BJ (cell line): ENCODE measurements at places on chromosomes 7 and 10.

DNA sequence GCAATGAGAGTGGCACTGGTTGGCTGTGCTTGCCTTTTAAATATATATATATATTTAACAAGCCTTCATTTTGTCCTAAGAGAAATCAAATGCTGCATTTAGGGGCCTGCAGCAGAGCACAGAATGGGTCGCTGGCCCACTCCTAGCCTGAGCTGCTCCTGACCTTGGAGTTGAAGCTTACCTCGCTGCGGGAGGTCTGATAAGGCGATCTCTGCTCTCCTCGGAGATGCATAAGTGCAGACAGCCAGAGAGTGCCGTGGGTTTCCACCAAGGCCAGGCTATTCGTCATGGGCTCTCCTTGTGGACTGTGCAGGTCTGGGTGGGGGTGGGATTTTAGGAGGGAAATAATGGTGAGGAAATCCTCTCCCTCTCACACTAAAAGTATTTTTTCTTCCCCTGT, 99.5 kb upstream of the IKZF1 start:
- DNase-seq = no peak

GRCh38 chr7:90910136-90910535, 314.0 kb downstream of the CDK14 start:
- DNase-seq = no peak

GRCh38 chr7:127683776-127684681, 32.0 kb downstream of the SND1 start:
- no peak for DNase-seq

- DNase-seq = no peak
These were observed 284.3 kb downstream of the SORCS3 start for GRCh38 chr10:104925232-104925851.

GRCh38 chr7:94654783-94655125, 1.2 kb downstream of the SGCE start:
- DNase-seq = no peak

DNA sequence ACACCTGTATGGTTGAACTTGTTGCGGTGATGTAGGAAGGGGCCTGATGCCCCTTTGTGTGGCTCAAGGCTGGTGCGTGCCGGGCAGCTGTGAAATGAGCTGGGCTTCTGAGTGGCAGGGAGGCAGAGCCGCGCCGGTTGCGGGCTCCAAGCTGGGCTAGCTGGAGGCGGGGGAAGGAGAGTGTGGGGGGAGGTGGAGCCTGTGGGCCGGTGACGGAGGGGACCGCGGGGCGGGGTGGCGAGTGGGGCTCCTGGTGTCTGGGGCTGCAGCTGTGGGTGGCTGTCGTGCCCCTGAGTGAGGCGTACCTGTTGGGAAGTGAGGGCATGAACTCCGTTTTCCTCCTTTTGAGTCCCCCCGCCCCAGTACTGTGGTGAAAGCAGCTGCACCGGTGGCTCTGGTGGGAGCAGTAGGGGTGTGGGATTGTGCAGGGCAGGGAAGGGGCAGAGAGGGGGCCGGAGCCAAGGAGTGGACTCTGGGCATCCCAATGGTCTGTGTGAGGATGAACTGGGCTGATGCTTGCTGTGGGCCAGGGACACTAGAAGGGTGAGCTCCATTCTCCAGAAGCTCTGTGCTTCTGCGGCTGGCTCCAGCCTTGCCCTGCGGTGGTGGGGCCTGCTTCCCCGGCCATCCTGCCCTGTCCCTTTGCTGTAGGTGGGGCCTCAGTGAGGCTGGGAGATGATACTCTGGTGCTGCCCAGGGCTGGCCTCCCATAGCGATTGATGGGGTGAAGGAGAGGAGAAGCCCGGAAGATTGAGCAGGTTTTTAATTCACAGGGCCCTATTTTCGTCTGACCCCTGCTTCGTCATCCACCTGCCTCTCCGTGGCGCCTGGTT, 41.7 kb downstream of the INPP5A start:
- no peak for DNase-seq

DNA sequence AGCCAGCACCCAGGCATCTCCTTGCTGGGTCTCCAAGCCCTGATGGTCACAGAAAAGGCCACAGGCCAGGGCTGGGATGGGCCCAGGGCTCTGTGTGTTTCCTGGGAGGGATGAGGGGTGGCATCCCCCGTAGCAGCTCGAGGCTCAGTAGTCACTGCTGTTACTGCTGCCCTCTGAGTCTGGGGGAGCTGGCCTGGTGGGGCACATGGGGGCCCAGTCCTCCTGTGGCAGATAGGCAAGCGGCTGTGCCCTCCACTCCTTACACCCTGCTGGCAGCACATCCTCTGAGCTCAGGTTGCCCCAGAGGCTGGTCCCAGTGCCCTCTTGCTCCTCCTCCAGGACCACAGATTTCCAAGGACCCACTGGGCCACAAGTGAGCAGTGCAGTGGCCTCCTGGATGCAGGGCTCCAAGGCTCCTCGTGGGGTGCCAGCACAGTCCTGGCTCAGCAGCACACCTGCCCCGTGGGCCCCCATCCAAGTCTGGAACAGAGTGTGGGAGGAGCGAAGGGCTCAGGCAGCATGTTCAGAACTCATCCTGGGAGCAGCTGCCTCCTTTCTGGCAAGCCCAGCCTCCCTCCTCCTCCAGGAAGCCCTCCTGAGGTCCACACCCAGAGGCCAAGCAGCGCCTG, 31.5 kb upstream of the TUBB8 start:
- no peak for DNase-seq

- DNase-seq = no peak
These were observed 81.4 kb downstream of the VIM start for GRCh38 chr10:17309435-17309834.

DNA sequence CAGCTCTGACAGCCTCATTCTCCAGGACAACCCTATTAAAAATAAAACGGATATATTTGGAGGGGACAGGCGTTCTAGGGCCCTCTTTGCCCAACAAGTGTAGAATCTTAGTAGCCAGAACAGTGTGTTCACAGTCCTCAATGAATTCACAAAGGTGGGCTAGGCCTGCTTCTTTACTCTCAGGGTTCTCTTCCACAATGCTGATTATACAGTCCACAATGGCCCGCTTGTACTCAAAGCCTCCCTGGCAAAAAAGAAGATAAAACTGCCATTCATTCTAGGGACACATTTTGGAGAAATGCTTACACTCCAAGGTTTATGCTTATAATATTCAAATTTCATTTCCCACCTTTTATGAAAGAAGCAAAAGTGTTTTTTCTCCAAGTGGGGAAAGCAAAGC, 62.6 kb downstream of the MEST start:
- no peak for DNase-seq

DNA sequence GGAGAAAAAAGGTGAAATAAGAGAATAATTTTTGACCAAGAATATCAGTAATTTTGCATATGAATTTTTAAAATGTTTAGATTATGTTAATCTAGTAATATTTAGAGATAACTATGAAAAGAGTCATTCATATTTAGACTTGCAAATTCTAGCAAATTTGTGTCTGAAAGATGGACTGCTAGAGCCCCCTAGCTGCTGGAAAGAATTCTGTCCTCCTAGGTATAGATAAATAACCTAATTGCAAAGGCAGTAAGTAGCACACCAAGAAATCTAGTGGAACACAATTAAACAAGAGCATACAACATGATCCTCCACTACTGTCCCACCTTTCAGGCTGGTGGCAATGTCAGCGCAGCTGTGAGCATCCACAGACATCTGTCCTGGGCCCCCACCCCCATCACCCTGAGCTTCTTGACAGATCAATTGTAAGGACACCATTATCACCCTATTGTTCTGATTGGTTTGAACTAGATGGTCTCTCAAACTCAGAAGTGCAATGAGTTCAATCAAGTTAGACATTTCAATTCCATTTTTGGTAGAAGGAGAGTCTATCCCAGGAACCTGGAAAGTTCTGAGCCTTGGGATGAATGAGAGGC, 15.0 kb upstream of the GFRA1 start:
- no peak for DNase-seq

GRCh38 chr7:102421706-102422240, 11.6 kb upstream of the ORAI2 start:
- no peak for DNase-seq

- DNase-seq = no peak
These were observed at the start of gene C10orf105 for GRCh38 chr10:71719464-71720201. Gene C10orf105, minus strand, starts transcription at chr10:71719778. Its CDS starts 3,441 bp downstream, at chr10:71716337.

- no peak for DNase-seq
These were observed 16.2 kb upstream of the INSIG1 start for GRCh38 chr7:155281398-155281969.

GRCh38 chr10:98267069-98267893, 713 bp downstream of the LOXL4 start:
- DNase-seq = no peak

DNA sequence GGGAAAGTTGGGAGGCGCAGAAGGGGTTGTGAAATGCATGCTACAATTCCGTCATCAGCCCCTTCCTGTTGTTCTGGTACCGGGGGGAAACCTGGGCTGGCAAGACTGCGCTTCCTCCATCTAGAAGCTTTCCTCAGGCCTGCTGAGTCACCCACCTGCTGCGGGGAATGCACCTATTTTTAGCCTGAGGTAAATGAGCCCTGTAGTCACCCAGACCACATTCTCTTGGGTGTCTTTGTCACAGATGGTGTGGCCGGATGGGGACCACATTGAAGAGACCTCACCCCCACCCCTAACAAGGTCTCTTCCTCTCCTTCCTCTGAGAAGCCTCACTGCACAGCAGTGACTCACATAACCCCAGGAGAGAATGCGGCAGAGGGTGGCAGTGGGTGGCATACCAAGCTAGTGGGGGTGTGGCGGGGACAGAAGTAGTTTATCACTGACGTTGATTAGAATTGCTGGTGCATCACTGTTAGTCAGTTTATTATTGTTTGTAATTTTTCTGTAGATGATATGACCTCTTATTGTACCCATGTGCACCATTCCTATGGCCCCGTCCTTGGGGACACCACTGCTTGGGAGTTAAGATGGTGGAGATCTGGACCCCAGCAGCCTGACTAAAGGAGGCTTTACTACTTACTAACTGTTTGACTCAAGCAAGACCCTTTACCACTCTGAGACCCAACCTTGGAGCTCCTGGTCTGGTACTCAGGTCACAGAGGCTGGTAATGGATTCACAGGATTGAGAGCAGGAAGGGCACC, 83.0 kb upstream of the DUSP5 start:
- DNase-seq = no peak

DNA sequence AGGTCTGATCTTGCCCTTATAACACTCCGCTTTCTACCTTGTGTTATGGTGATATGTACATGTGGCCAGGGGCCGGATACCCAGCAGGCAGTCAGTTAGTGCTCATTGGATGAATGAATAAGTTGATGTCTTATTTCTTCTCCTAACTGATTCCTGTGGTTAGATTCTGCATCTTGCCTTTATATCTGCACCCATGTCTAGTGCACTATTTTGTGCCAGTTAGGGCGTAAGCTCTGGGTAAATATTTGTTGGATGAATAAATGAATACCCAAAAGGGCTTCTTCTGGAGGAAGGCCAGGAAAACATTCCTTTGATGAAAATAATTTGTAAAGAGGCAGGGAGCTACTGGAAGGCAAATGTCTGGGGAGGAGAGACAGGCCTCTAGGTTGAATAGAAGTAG, 148.2 kb downstream of the CHN2 start:
- no peak for DNase-seq

- DNase-seq = no peak
These were observed at the start of gene MEST for GRCh38 chr7:130491841-130492522. Gene MEST, plus strand, starts transcription at chr7:130492085. Its CDS starts 229 bp downstream, at chr7:130492314.

GRCh38 chr7:14639801-14640200, 262.8 kb downstream of the DGKB start:
- DNase-seq = no peak

DNA sequence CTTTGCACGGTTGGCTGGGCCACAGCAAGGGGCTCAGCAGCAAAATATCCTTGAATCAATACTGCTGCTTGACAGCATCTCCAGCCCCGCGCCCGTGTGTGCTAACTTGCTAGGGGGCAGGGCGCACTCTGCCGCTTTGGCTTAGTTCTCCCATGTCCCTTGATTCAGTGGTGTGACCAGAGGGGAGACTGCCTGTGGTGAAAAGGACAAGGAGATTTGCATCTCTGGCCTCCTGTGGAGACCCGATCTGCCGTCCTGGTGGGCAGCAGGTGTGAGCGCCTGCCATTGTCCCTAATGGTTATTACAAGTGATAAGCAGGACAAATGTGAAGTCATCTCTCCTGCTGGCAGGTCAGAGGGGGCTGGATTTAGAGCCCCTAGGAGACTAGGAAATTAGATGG, 500.2 kb upstream of the GALNT17 start:
- no peak for DNase-seq

DNA sequence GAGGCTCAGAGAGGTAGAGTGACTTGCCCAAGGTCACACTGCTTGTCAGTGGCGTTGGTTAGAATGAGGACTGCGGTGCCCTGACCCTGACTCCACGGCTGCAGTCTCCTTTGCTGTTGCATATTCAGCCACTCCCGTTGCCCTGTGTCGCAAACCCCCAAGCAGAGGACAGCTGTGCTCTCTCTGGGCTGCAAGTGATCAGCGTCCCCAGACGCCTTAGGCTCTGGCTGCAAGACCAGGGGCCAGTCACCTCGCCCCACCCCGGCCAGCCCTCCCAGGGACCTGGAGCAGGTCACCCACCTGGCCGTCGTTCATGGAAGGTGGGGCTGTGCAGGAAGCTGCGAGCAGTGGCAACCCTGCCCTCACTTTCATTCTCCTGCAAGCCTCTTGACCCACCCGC, 51.7 kb upstream of the NANOS1 start:
- DNase-seq = no peak

DNA sequence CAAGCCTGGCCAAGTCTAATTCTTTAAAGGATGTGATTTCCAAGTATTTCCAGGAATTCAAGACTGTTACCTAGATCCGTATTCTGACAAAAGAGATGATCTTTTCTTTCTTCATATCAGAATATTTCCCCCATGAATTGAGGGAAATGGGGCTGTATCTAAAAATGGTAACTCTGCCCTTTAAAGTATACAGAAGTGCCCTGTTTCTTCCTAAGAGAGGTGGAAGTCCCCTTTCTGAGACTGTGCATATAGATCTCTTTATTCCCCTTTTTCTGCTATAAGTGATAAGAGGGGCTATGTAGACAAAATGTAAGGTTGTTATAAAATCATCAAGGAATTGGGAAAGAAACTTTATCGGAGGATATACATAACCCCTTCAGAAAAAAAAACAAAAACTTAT, 287.1 kb upstream of the KAT6B start:
- DNase-seq = no peak

DNA sequence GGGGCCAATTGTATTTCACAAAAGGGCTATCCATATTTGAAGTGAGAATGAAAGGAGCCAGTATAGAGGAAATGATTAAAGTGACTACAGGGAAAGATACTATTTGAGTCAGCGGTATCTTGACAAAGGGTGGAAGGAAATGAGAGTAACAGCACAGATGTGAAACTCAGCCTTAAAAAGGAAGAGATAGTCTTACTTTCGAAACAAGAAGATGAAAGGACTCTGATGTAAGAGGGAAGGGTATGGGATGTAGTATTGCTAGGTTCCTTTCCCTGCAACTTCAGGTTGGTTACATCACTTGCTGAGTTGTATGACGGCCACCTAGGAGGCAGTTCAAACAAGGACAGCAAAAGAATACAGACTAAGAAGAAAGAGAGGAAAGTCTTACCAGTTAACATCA, 13.7 kb downstream of the CISD1 start:
- DNase-seq = no peak

- DNase-seq = no peak
These were observed 18.8 kb downstream of the PTTG1IP2 start for GRCh38 chr7:90488220-90488619.

DNA sequence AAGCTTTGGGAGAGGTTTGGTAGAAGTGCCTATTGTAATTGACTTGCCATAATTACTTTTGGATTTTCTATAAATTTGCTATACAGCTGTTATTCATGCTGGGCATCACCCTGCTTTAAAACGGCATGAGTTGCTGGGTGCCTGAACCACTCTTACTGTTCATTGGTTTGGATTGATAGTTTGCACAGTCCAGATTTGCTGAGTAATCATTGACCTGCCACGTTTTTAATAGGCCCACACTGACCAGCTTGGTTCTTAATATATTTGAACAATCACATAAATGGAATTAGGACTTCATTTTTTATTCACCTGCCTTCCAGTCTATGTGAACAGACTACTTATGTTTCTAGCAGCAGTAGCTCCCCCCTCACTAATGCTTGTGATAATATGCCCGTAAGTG, 630.8 kb downstream of the SDK1 start:
- DNase-seq = no peak
